SJCRH30 (cell line): ENCODE measurements at places on chromosomes 7 and 10.

GRCh38 chr7:151389768-151390597 is 19.9 kb downstream of the WDR86 start:
- DNase-seq: no peak

DNA sequence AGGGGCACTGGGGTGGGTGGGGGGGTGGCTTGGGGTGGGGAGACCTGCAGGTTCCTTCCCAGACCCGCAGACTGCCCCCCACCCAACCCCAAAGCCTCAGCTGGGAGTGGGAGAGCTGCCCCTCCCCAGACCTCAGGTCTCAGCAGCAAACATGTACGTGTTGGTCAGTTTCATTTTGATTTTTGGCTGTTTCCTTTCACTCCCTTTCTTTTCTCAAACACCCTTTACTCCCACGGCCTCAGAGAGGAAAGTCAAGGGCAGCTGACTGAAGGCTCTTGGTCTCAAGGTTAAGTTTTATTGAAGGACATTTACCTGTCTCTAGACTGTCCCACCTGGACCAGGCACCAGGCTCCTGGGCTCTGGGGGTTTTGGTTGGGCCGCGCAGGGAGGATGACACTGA is 34.1 kb upstream of the HSPB1 start:
- DNase-seq: no peak

GRCh38 chr10:11921800-11922392 is 98.7 kb downstream of the PROSER2 start:
- DNase-seq: no peak

GRCh38 chr7:105857009-105857952 is 19.1 kb downstream of the ATXN7L1 start:
- DNase-seq: no peak

DNA sequence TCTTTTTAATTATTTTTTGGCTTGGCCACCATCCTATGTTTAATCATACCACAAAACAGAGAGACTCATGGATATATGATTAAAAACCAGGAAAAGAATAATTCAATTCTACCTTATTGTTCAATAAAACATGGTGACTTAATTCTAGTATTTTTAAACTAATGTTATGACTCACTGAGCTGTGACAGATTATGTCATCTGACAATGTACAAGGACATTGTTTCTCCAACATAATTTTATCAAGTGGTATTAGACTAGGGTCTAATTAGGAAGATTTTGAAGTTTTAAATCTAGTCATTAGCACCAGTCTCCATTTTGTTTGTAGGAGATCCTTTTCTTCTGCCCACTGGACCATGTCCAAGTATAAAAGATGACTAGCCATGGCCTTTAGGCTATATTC is 199.3 kb upstream of the MDFIC start:
- DNase-seq: no peak

- peak; percentile 57 for DNase-seq
These were observed 127.0 kb downstream of the SRPK2 start for GRCh38 chr7:105261689-105262088.

GRCh38 chr10:129849853-129850252 is 114.2 kb downstream of the EBF3 start:
- no peak for DNase-seq

GRCh38 chr7:83704564-83704963 is 55.6 kb upstream of the SEMA3E start:
- DNase-seq: peak; percentile 54

DNA sequence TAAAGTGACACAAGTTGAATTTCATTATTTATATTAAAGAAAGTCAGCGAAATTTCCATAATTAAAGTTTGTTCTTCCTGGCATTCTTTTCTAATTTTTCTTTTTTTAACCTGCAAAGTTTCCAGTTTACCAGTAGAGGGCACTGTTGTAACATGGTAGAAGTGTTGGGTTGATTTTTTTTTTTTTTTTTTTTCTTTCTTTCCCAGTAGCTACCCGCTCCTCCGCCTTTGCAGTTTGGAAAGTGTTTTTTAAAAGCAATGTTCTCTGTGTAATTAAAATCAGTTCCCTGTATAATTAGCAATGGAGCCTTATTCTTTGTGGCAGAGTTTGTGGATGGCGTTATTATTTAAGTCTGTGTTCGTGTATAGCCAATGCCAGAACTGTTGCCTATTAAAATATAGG is 53.7 kb downstream of the TAF3 start:
- peak; percentile 41 for DNase-seq

- DNase-seq: no peak
These were observed 3.1 kb upstream of the PLPP4 start for GRCh38 chr10:120453886-120454285.

DNA sequence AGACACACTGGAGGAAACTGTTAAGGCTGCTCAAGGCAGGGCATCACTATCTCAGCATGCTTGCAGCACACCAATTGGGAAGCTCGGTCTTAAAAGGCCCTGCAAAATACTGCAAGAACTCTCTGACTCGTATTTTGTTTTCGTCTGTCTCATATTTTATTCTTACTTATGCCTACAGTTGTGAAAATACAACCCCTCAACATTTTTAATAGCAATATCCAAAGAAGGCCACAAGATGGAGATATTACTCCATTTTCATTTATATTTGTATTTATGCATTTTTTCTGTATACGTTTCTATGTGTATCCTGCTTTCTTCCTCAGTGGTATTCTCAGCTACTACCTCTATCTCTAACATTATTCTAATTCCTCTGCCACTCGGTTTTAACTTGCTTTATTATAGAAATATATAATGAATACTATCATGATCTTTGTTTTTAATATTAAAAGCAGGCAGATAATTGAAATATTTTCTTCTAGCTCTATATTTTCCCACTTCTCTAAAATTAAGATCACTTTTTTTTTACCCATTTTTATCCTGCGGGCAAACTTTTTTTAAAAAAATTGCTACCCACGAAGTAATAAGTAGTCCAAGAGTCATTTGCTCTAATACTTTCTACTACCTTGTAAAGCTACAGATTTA is 10.0 kb downstream of the DNAJC1 start:
- no peak for DNase-seq

DNA sequence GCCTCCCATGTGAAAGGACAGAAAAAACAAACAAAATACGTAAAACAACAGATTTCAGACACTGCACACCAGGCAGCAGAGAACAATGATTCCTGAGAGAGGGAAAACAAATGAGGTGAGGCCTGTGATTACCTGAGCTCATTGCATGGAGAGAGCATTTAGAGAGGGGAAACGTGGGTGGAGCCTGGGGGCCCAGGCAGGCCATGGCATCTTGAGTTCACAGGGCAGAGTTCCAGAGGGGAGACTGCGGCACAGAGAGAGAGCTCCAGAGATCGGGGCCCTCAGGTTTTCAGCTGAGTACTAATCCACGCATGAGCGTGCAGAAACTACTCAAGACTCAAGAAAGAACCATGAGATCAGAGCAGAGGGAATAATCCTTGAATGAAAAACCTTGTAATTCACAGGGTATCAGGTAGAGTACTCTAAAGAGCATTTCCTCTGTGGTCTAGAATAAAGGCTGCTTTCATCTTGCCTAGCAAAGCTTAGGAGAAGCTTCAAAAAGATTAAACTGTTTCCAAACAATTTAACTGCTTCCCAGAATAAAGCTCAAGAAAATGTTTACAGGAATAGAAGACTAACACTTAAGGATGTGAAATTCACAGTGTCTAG is 46.6 kb upstream of the ARHGAP12 start:
- no peak for DNase-seq

- DNase-seq: peak; percentile 47
These were observed 162.2 kb downstream of the SH3PXD2A start for GRCh38 chr10:103692952-103693811.
